ENCODE measurements at places on chromosomes 11 and 22. TPM values are rescaled to one million over a fixed set of nuclear protein-coding genes. Genes with fewer than 3 reads are reported as not detected.
A peak's percentile ranks its signal among the peaks of the same experiment; 100 is the strongest.

GRCh38 chr11:35363854-35364780 is 55.2 kb downstream of the SLC1A2 start:
- no peaks in the 10 kb centered on the region for H3K36me3 ChIP-seq
- no peak for DNase-seq
- H3K27me3 ChIP-seq = peaks cover 2% of the 10 kb centered on the region
- no peak overlapping the region for H3K27ac ChIP-seq
- H3K4me3 ChIP-seq = no peak overlapping the region

DNA sequence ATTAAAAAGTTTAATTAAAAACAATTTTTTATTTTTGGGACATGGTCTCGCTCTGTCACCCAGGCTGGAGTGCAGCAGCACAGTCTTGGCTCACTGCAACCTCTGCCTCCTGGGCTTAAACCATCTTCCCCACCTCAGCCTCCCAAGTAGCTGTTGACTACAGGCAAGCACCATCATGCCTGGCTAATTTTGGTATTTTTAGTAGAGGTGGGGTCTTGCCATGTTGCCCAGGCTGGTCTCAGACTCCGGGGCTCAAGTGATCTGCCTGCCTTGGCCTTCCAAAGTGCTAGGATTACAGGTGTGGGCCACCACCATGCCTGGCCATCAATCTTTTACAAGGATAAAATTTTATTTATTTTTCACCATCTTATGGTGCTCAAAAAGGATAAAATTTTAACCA is 43.3 kb upstream of the PHOX2A start:
- H3K4me3 ChIP-seq = no peak overlapping the region
- H3K27me3 ChIP-seq = peaks cover 12% of the 10 kb centered on the region
- no peaks in the 10 kb centered on the region for H3K4me1 ChIP-seq
- DNase-seq = no peak
- H3K27ac ChIP-seq = no peak overlapping the region
- no peaks in the 10 kb centered on the region for H3K36me3 ChIP-seq

DNA sequence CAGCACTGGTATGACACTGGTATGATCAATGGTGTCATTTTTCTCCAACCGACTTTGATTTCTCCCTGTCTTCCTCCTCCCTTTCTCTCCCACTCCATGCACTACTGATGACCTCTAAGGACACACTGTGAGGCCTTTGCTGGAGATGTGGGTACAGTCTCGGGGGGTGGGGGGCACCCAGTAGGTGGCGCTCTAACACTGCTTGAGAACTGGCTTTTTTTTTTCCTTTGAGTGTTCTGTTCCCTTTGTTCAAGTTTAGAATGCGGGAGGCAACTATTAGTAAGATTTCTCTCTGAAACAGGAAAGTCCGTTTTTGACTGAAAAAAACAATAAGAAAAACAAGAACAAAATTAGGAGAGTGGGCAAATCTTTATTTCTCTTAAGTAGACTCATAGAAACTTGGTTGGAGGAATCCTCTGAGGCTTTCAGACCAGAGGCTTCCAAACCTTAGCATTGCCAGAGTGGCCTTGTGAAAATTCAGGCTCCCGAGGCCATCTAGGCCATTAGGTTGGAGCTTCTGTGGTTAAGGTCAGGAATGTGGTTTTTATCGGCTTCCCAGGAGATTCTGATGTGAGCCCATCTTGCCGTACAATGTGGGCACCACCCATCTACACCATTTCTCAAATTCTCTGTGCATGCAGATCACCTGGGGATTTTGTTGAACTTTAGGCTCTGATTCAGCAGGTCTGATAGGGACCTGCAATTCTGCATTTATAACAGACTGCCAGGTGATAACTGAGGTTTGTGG is 43.2 kb downstream of the PANX1 start:
- no peak for DNase-seq
- H3K4me3 ChIP-seq = no peak overlapping the region
- no peaks in the 10 kb centered on the region for H3K27me3 ChIP-seq
- H3K36me3 ChIP-seq = peaks cover 11% of the 10 kb centered on the region

ANKK1 gene
- total RNA-seq = 0.09 TPM

DNA sequence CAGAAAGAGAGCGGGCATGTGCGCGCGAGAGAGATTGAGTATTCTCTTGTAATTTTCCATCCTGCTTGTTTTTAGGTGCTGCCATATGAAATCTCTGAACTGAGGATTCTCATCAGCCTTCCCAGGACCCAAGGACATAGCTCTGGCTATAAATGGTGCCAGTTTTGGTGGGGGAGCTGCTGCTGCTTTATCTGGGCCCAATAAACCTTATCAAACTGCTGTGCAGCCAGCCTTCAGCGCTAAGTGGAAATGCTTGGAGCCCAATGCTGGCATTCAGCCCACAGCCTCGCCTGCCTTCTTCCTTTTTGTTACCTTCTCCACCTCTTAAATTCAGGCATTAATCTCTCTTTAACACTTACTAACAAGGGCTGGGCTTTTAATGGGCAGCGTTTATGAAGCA is 2.4 kb upstream of the ZBTB16 start:
- peak overlapping the region; percentile 91 for H3K4me3 ChIP-seq
- no peak overlapping the region for H3K27ac ChIP-seq
- H3K36me3 ChIP-seq = no peaks in the 10 kb centered on the region
- peaks cover 35% of the 10 kb centered on the region for H3K4me1 ChIP-seq
- peaks cover 30% of the 10 kb centered on the region for H3K27me3 ChIP-seq
- no peak for DNase-seq

DNA sequence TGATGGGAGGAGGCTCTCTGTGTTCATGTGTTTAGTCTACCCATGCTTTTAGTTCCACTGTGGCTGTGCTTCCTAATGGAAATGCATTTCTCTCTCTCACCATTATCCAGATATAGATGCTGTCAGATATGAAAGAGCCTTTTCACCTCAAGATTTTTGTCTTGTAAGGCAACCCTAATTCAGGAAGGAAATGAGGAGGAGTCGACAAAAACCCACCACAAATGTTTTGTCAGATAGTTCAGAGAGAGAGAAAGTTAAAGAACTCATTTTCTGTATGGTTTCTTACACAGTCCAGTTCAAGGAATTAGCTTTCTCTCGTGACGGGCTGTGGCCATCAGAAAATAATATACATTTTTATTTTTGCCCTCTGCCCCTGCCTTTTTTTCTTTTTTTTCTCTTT is 82.5 kb downstream of the ARL14EP start:
- H3K4me1 ChIP-seq = peaks cover 26% of the 10 kb centered on the region
- DNase-seq = no peak
- no peak overlapping the region for H3K27ac ChIP-seq
- H3K36me3 ChIP-seq = no peaks in the 10 kb centered on the region
- H3K4me3 ChIP-seq = no peak overlapping the region

PATE4 gene
- not detected for total RNA-seq

KCNJ1 gene
- total RNA-seq = not detected

DNA sequence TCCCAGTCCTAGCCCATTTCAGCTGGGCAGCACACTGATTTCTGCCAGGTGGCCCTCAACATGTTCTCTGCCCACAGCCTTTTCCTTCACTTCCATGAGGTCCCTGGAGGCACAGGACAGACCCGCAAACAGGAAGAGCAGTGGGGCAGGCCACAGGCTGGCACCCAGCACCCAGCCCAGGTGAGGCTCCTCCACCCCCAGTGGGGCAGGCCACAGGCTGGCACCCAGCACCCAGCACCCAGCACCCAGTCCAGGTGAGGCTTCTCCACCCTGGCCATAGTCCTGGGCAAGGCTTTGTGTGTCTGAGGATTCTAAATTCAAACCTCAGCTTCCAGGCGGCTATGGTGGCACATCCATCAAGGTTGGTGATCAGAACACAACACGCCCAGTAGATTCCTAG is 1413.0 kb downstream of the BRD1 start:
- no peaks in the 10 kb centered on the region for H3K4me1 ChIP-seq
- H3K27ac ChIP-seq = no peak overlapping the region
- H3K27me3 ChIP-seq = peaks cover 2% of the 10 kb centered on the region
- no peaks in the 10 kb centered on the region for H3K36me3 ChIP-seq
- DNase-seq = no peak

RBMXL2 gene
- 0.20 TPM for total RNA-seq

DNA sequence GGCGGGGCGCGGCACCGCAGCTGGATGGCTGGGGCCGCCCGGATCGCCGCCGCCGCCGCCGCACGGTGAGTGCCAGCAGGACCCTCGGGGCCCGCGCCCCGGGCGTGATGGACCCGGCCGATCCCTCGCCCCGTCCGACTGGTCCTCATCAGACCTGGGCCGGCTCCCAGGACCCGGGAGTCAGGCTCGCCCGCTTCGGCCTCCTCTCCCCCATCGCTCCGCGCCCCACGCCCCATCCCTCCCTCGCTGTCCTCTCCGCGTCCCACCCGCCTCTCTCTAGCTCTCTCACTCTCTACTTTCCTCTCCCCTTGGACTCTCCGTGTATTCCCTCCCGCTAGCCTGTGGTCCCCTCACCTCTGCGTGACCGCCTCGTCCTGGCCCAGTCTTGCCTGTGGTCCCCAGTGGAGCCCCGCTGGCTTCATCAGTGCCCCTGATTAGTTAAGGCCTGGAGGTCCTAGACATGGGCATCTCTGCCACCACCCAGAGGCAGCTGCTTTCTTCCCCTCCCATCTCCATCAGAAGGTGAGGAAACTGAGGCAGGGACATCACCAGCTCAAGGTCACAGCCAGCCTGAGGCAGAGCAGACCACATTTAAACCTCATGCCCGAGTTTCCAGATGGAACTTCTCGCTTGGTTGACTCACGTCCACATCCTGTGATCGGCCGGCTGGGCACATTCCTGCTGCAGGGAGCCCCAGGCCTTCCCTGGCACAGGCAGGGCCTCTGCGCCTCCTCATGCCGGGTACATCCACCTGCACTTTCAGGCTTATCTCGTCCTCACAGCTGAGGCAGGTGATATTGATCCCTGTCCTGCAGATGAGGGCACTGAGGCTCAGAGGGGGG is 429 bp downstream of the SLC39A13 start:
- peak overlapping the region; percentile 92 for H3K27ac ChIP-seq

DNA sequence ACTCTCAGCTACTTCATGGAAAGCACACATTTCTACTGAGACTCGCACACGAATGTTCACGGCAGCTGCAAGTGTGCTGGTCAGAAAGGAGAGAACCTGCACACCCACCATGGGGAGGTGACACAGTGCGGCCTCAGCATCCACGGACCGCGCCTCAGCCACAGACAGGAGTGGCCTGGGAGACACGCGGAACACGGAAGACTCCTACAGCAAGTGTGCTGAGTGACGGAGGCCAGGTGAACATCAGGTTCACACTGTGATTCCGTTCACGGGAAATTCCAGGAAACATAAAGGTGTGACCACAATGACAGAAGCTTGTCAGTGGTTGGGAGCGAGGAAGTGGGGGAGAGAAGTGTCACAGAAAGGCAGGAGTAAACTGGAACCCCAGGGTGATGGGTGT is 13.3 kb upstream of the MOB2 start:
- no peak overlapping the region for H3K4me3 ChIP-seq
- no peak overlapping the region for H3K27ac ChIP-seq
- peaks cover 7% of the 10 kb centered on the region for H3K4me1 ChIP-seq
- no peak for DNase-seq
- peaks cover 4% of the 10 kb centered on the region for H3K36me3 ChIP-seq

RFPL2 gene
- total RNA-seq = not detected
